Stimulated activated naive CD8-positive, alpha-beta T cell treated with anti-CD3 and anti-CD28 coated beads, Interleukin-15, amount 100 ng/mL, for 72 hours (primary cell): ENCODE measurements at places on chromosomes 1 and 21.

DNA sequence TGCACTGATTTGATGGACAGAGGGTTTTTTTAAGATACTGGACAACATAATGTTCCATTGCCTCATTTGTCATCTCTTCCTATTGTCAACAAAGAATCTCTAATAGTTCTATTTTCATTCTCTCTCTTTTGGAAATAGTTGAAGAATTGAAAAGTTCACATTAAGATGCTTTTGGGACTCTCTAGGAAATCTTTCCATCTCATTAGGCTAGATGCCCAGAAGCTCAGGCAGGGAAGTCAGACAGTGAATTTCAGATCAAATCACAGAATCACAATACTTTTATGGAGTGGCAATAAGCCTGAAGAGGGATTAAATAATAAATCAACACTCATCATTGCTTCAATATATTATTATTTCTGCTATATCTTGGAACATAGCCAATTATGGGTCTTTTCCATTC lies 29.2 kb downstream of the NEGR1 start:
- no peak for DNase-seq

DNA sequence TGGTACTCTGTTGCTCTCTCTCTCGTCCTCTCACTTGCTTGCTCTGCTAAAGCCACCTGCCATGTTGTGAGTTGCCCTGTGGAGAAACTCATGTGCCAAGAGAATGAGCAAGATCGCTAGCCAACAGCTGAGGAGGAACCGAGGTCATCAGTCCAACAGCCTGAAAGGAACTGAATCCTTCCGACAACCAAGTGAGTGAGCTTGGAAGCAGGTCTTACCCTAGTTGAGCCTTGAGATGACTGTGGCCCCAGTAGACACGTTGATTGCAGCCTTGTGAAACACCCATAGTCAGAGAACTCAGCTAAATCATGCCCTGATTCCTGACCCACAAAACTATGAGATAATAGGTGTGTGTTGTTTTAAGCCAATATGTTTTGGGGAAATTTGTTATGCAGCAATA lies 48.1 kb upstream of the BACH1 start:
- DNase-seq = no peak

DNA sequence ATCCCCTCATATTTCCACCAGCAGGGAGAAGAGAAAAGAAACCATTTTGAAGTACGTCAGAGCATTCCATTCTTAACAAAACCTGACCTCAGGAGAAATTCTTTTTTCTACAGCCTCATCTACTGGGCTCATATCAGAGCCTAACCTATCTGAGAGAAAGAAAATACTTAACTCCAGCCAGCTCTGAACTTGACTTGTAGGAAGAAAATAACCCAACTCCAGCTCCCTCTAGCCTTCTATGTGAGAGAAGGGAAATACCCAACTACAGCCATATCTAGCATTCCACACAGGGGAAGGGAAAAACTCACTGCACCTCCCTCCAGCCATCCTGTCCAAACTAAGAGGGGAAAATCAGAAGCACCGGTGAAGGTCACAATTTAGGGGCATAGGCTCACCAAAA lies 57.7 kb downstream of the SPATA6 start:
- no peak for DNase-seq

GRCh38 chr1:17635276-17635675 lies 95.8 kb downstream of the ARHGEF10L start:
- no peak for DNase-seq

DNA sequence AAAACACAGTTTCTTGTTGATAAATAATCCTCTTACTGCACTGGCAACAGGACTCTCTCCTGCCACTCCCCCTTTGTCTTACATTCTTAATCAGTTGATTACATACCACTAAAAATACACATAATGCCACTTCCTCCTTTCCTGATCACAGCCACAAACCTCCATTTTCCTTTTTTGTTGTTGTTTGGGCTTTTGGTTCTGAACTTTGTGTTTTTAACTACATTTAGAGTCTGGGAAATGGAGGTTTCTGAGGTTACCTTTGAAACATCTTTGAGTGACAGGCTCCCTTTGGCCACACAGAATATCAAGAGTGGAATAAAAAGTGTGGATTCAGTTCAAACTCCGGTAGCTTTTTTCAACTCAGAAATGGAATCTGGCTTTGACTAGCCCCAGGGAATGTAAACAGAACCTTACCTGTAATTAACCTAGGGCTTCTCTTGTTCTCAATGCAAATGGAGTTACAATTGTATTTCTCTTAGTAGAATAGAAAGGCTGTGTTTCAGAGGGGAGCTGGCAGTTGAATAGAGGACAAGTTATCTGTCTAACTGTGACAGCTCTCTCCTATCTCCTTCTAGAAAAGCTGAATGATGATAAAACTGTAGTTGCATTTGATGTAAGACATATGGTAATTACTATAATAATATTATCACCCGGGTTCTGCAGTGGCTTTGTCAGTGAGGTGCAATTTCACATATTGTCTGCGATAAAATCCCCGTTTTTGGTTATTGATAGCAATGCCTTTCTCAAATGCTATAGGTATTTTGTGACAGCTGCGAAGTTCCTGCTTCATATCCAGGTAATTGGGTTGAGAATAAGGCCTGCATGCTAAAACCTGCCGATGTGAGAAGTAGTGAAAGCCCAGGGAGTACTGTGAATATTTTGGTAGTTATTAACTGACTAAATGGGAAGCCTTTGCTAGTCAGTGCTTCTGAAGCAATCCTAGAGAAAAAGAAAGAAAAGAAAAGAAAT lies 66.9 kb downstream of the ST6GALNAC5 start:
- no peak for DNase-seq

GRCh38 chr1:88708011-88708410 lies 23.9 kb downstream of the PKN2 start:
- no peak for DNase-seq

GRCh38 chr1:3945222-3945621 lies 45.1 kb upstream of the C1orf174 start:
- DNase-seq = no peak

DNA sequence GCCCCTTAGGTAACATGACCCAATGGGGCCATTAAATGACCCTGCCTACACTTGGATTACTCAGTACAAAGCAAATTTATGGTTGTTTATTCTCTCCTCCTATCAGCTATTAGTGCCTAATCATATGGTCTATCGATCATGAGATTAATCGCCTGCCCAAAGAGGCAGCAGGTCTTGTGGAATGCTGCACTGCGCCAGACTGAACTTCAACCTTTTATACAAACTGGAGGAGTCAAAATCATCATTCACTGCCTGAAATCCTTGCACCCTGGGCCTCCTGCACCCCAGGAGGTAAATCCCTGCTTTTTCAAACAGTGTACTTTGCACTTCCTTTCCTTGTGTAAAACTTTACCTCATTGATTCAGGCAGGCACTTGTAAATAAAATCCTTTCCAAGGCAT lies 69.7 kb downstream of the NFIA start:
- DNase-seq = no peak

GRCh38 chr21:46597896-46598343 lies 7.0 kb downstream of the S100B start:
- no peak for DNase-seq

- no peak for DNase-seq
Measured at GRCh38 chr1:116139592-116140134, 28.5 kb downstream of the MAB21L3 start.
